Aortic smooth muscle cell (primary cell): ENCODE measurements at places on chromosomes 3 and 15. TPM values are rescaled to one million over a fixed set of nuclear protein-coding genes. Genes with fewer than 3 reads are reported as not detected.

The DPPA2 gene
- total RNA-seq = not detected in 2 replicates

The CERS3 gene
- not detected in 2 replicates for total RNA-seq

The NRG4 gene
- total RNA-seq = not detected in 2 replicates

The CFAP161 gene
- total RNA-seq = not detected in 2 replicates

The HIGD1A gene
- 169 and 198 TPM in 2 replicates for total RNA-seq

The FETUB gene
- not detected in 2 replicates for total RNA-seq

The GOLGA6L4 gene
- total RNA-seq = 0.92 and 1.4 TPM in 2 replicates

The DGKG gene
- total RNA-seq = 0.81 and 0.92 TPM in 2 replicates

The PLA2G4D gene
- total RNA-seq = not detected in 2 replicates

The PLCD1 gene
- total RNA-seq = 54.6 and 64.2 TPM in 2 replicates

The RBPMS2 gene
- total RNA-seq = under 0.01 TPM in 1 of 2 replicates, not detected in the other

The TUSC7 gene
- total RNA-seq = not detected in 2 replicates

The CCK gene
- 0.19 TPM in 1 of 2 replicates, not detected in the other for total RNA-seq

The BSN gene
- under 0.01 and 0.06 TPM in 2 replicates for total RNA-seq

The ZNF80 gene
- total RNA-seq = 0.06 TPM in 1 of 2 replicates, not detected in the other

The ERICH6 gene
- total RNA-seq = 0.06 and 0.13 TPM in 2 replicates

The CCDC66 gene
- total RNA-seq = 22.7 and 25.4 TPM in 2 replicates

The FOXB1 gene
- total RNA-seq = not detected in 2 replicates

The TMEM207 gene
- not detected in 2 replicates for total RNA-seq

The SLC51B gene
- not detected in 2 replicates for total RNA-seq

The PCOLCE2 gene
- 586 and 643 TPM in 2 replicates for total RNA-seq

The SAMMSON gene
- not detected in 2 replicates for total RNA-seq

The CNTN4 gene
- total RNA-seq = 0.19 TPM in 1 of 2 replicates, not detected in the other

The CLDN1 gene
- total RNA-seq = not detected in 2 replicates

The FBXO40 gene
- not detected in 2 replicates for total RNA-seq

The USP19 gene
- 37.3 and 40.2 TPM in 2 replicates for total RNA-seq

The TM4SF1 gene
- total RNA-seq = 1,887 and 2,041 TPM in 2 replicates

The STXBP5L gene
- total RNA-seq = not detected in 2 replicates

The SPINK8 gene
- total RNA-seq = not detected in 2 replicates

The RNF123 gene
- 20.6 and 24.4 TPM in 2 replicates for total RNA-seq

The BFSP2 gene
- not detected in 2 replicates for total RNA-seq

The GASK1A gene
- 0.62 and 0.92 TPM in 2 replicates for total RNA-seq

The CD96 gene
- under 0.01 TPM in 2 replicates for total RNA-seq

The P2RY14 gene
- total RNA-seq = not detected in 2 replicates

The TWF2 gene
- 73.0 and 78.6 TPM in 2 replicates for total RNA-seq

The WDR93 gene
- under 0.01 and 0.06 TPM in 2 replicates for total RNA-seq

The BOC gene
- 2.3 and 5.0 TPM in 2 replicates for total RNA-seq

The PRSS50 gene
- not detected in 2 replicates for total RNA-seq

The FOXL2 gene
- not detected in 2 replicates for total RNA-seq

The VGLL3 gene
- 14.5 and 17.8 TPM in 2 replicates for total RNA-seq

The INTS14 gene
- 22.7 and 25.7 TPM in 2 replicates for total RNA-seq

The CHRM5 gene
- under 0.01 TPM in 1 of 2 replicates, not detected in the other for total RNA-seq

The SLC28A2 gene
- not detected in 2 replicates for total RNA-seq

The SLC6A1 gene
- total RNA-seq = under 0.01 TPM in 1 of 2 replicates, not detected in the other

The STAB1 gene
- total RNA-seq = 2.5 and 6.5 TPM in 2 replicates

The DRD3 gene
- total RNA-seq = not detected in 2 replicates

The SIDT1 gene
- not detected in 2 replicates for total RNA-seq

The IGDCC3 gene
- not detected in 2 replicates for total RNA-seq

The DNAH1 gene
- 3.3 and 3.9 TPM in 2 replicates for total RNA-seq

The LRRC31 gene
- not detected in 2 replicates for total RNA-seq

The ITIH4 gene
- total RNA-seq = 2.6 and 4.8 TPM in 2 replicates

The ADCY5 gene
- under 0.01 and 0.13 TPM in 2 replicates for total RNA-seq

The CPNE9 gene
- not detected in 2 replicates for total RNA-seq

The CEP152 gene
- 6.3 and 10.0 TPM in 2 replicates for total RNA-seq

The PAQR5 gene
- 2.1 and 36.5 TPM in 2 replicates for total RNA-seq

The DYNLT2B gene
- 10.1 and 11.1 TPM in 2 replicates for total RNA-seq

The PLSCR2 gene
- 0.40 TPM in 1 of 2 replicates, not detected in the other for total RNA-seq
